ENCODE measurements at places on chromosomes 11 and 22.

DNA sequence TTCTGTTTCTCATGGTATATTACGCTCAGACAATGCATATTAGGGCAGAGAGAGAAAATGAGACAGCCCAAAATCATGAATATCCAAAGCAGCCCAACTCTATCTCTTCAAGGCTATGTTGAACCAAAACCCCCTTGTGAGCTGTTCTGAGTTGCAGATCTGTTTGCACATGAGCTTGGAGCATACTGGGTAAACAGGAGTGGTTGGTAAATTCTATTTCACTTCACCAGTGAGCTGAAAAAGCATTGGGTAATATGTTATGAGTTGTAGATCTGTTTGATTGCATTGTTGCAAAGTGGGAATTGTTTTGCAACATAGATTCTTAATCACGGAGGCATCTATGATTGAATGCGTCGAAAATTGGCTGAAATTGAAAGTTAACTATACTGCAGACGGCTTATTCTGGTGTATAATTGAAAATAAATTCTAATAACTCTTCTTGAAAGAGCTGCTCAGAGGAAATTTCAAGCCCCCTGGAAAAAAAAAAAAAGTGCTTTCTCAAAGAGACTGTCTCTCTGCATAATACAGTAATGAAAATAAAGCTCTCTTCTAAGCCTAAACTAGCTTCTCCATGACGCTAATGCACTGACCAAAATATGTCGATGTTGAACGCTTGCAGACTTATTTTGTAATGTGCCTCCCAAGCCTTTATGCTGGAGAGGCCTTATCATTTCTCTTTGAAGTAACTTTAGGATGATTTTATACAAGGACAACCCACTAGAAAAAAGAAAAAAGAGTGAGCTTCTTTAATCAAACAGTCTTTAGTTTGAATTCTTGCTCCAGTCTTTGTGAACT lies 263.7 kb downstream of the NTM start:
- no peak for DNase-seq

DNA sequence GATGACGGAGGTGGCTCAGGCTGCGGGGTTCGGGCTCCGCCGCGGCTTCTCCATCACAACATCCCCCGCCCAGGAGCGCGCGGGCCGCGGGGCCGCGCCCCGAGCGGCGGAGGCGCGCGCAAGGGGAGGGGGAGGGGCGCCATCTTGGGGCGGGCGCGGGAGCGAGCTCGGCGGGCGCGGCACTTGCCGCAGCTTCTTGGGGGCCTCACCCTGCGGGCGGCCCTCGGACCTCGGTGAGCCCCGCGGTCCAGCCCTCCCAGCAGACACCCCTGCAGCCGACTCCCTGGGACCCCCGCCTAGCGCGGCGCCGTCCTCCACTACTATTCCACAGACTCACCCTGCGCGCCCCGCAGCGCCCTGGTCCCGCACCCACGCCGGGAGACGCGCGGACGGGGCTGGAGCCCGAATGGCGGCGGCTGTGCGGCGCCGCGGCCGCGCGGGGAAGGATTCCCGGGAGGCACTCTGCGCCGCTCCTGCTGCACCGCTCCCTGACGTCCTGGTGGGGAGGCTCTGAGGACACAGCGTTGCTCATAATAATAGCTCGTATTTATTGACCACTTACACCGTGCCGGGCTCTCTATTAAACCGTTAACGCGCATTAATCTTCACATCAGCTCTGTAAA lies at the start of gene APBB1:
APBB1 (minus strand) TSS at position 86 of the 623 bp plus-strand sequence. CDS start 7,747 bp downstream, outside the sequence.
- DNase-seq: peak; percentile 61

DNA sequence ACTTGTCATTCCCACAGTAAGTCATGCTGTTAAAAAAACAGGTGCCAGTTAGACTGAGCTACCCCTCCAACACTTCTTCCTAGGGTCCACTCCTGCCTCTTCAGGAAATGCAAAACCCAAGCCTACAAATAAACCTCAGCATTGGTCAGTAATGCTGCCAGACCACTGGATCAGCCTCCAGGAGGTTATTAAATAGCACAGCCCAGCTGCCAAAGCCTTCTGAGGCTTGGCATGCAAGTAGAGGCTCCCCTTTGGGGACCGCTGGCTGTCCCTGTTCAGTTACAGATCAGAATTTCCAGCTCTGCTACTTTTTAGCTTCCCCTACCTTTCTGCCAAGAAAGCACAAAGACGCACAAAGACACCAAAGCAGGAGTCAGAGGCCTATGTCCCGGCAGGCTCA lies 33.3 kb downstream of the ABTB2 start:
- DNase-seq: no peak

DNA sequence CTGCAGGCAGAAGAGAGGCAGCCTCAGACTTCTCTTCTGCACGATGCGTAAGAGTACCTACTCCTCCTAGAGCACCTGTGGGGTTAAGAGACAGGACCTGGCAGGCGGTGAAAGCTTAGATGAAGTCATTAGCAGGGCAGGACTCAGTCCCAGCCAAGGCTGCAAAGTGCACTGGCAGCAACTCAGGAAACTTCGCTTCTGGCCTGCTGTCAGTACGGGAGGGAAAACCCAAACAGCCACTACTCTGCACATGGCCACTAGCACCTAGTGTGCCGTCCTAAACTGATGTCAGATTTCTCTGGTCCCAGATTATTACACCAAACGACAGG lies 8.8 kb upstream of the KLHL35 start:
- no peak for DNase-seq

DNA sequence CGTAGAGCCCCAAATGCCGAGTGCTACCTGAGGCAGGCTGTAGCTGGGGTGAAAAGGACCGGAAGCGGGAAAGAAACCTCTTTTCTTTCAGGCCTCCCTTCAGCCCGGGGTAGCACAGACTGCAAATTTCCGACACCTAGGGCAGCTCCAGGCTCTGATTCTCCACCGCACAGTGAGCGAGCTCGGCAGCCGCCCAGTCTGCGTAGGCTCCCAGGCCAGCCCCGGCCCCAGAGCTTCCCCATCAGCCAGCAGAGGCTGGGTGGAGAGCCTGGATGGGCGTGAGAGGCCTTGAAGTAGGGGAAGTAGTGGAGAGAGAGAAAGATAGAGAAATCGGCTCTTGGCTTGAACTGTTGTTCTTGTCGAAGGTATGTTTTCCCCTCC lies 9.3 kb upstream of the PAX6 start:
- no peak for DNase-seq

DNA sequence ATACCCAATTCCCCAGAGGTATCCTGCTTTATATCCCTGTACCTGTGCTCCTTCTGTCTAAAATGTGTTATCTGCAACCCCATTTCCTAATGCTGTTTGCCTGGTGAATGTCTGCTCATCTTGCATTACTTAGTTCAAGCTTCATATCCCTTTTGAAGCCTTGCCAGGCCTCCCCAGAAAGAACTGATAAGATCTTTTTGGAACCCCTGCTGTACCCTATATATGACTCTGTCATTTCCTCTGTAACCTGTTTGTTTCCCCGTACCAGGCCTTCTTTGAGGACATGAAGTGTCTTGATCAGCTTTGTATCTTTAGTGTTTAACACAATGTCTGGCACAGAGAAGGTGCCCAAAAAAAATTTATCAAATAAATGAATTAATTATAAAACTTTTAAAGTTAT lies 77.6 kb downstream of the LIF start:
- DNase-seq: no peak

DNA sequence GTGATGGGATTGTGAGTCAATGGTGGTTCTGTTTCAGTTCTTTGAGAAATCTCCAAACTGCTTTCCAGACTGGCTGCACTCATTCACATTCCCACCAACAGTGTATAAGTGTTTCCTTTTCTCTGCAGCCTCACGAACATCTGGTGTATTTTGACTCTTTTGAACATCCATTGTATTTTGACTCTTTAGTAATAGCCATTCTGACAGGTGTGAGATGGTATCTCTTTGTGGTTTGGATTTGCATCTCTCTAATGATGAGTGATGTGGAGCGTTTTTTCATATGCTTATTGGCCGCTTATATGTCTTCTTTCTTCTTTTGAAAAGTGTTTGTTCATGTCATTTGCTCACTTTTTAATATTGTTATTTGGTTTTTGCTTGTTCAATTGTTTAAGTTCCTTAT lies 19.4 kb downstream of the NELL1 start:
- DNase-seq: no peak

- DNase-seq: peak; percentile 28
Observed at GRCh38 chr11:43547889-43548381, 132.6 kb upstream of the HSD17B12 start.

GRCh38 chr22:50403701-50404101 lies 60.6 kb downstream of the PPP6R2 start:
- DNase-seq: peak; percentile 21

- DNase-seq: no peak
Observed at GRCh38 chr11:45432100-45432499, 146.0 kb upstream of the SYT13 start.

DNA sequence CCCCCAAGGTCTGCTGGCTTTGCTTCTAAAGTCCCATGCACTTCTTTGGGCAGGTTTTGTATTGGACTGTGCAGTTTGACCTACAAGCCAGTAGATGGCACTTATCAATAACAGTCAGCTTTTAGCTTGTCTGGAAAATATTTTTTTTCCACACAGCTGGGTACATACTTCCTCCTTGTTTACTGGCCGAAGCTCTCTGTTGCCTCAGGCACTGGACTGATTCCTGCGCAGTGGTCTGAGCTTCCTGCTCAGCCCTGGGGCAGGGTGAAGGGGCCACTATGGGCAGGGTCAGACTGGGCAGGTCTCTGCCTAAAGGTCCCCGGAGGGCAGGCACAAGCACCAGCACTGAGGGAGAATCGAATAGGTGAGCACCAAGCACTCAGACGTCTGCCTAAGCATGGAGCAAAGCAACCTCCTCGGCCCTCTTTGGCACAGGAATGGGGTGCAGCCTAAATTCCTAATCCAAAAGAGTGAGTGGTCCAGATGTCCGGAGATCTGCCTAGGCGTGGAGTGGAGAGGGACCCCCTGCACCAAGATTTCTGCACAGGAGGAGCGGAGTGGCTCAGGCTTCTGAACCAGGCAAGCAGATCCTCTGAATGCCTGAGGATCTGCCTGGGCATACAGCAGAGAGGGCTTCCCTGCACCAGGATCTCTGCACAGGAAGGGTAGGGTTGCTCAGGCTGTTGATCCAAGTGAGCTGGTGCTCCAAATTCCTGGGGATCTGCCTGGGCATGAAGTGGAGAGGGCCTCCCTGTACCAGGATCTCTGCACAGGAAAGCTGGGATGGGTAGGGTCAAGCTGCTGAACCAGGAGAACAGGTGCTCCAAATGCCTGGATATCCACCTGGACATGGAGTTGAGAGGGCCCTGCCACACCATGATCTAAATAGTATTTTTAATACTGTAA lies 105.9 kb upstream of the C11orf58 start:
- peak; percentile 21 for DNase-seq

DNA sequence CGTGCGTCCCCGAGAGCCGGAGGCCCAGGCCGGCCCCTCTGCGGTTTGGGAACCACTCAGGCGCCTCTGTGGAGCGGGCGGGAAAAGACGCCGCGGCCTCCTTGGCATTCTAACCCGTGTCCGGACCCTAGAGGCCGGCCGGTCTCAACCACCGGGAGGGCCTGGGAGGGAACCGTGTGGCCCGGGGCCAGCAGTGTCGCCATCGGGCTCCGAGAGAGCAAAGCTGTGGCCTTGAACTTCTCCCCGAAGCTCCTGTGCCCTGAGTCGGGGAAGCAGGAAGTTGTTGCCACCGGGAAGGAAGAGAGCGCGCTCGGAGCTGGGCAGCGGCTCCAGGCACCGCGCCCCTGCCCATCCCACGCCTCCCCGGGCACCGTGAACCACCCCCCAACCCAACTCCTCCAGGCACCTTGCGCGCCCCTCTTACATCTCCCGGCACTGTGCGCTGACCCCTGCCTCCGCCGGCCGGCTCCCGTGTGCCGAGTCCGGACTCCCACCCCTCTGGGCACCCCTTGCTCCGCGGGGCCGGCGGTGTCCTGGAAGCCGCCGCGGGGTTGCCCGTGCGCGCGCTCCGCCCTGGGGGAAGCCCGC lies 80.0 kb upstream of the PPARA start:
- DNase-seq: peak; percentile 36
